ENCODE measurements at places on chromosomes 11 and 22.

- DNase-seq, result no peak
Observed at GRCh38 chr11:18313965-18314763, 7.8 kb downstream of the HPS5 start.

DNA sequence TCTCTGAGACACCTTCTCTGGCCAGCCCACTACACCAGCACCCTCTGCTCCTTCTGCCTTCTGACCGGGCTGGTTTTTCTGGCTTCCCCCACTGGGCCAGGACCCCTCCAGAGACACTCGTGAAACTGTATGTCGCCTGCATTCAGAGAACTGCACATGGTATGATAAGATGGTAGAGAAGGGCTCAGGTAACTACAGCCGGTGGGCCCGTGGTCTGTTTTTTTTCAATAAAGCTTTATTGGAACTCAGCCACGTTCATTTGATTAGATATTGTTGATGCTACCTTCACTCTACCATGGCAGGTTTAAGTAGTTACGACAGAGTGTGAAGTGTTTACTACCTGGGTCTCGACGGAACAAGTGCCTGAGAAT, 514.0 kb downstream of the TBC1D22A start:
- no peak for DNase-seq

GRCh38 chr22:24576778-24577177, 16.1 kb downstream of the LRRC75B start:
- no peak for DNase-seq

GRCh38 chr11:120515186-120515723, 3.7 kb downstream of the GRIK4 start:
- DNase-seq, result no peak

DNA sequence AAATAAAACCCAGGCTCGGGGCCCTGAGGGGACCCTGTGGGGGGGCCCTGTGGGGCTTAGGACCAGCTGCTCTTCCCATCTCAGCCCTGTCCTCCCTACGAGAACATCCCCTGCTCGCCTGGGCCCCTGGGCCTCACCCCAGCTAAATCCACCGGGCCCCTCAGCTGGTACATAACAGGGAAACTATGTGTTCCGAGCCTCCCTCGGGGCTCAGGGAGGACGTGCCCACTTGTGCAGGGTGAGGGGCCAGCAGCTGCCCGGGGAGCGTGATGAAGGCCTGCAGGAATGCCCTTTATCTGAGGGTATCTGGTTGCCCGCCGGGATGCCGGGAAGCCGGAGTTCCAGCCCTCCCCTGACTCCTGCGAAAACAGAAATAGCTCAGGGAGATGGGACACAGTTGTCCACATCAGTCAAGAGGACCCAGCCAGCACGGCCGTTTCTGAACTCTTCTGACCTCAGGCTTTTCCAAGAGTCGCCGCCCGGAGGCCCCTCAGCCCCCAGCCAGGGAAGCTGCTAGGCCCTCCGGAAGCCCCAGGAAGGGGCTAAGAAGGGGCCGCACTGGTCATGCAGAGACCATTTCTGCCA, 20.6 kb downstream of the MRPL23 start:
- DNase-seq, result no peak

GRCh38 chr11:70290361-70291065, 20.0 kb downstream of the PPFIA1 start:
- no peak for DNase-seq

GRCh38 chr11:130442737-130443136, 5.7 kb upstream of the ADAMTS15 start:
- no peak for DNase-seq

GRCh38 chr11:76159983-76160661, 46.2 kb downstream of the WNT11 start:
- DNase-seq, result no peak

GRCh38 chr22:33687464-33687863, 232.8 kb downstream of the LARGE1 start:
- no peak for DNase-seq

DNA sequence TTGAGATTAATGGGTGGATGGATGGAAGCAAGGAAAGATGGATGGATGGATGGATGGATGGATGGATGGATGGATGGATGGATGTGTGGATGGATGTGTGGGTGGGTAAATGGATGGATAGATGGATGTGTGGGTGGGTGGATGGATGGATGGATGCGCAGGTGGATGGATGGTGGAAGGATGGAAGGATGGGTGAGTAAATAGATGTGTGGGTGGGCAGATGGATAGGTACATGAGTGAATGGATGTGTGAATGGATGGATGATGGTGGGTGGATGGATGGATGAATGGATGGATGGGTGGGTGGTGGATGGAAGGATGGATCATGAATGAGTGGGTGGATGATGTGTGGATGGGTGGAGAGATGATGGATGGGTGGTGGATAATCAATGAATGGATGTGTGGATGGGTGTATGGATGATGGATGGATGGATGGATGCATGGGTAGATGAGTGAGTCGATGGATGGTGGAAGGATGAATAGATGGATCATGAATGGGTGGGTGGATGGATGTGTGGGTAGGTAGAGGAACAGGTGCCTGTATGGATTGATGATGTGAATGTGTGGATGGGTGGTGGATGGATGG, 375.2 kb downstream of the BRD1 start:
- no peak for DNase-seq

GRCh38 chr11:60870276-60870675, 2.9 kb downstream of the ZP1 start:
- DNase-seq, result no peak

DNA sequence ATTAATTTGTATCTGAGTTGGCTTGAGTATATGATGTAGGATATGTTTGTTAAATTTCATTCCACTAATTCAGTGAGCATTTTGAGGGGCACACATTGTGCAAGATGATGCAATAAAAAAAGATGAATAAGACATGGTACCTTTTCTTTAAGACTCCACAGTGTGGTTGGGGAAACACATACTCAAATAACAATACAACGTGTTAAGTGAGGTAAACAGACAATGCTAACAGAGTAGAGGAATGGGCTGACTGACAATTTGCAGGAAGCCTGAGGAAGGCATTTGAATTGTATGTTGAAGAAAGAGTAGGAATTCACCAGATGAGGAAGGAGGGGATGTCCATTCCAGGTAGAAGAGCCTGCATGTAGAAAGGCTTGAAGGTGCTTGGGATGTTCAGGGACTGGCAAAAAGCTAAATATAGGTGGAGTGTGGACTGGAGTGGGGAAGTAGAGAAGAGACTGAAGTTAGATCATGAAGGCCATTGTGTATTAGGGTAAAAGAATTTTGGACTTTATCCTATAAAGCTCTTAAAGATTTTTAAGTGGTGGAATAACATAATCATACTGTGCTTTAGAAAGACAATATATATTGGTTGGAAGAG, 6.8 kb downstream of the RNF169 start:
- no peak for DNase-seq

DNA sequence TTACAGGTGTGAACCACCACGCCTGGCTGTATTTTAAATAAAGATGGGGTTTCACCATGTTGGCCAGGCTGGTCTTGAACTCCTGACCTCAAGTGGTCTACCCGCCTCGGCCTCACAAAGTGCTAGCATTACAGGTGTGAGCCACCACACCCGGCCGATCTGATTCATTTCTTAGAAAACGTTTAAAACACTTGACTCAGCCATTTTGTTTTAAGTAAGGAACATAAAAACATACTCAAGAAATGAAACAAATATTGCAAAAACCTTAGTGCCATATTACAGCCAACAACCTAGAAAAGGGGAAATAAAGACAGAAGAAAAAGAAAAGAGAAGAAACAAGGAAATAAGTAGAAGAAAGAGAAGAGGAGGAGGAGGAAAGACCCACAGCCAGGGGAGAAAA, 17.4 kb downstream of the LRFN4 start:
- DNase-seq, result no peak

GRCh38 chr11:43164831-43165230, 147.0 kb upstream of the API5 start:
- no peak for DNase-seq

DNA sequence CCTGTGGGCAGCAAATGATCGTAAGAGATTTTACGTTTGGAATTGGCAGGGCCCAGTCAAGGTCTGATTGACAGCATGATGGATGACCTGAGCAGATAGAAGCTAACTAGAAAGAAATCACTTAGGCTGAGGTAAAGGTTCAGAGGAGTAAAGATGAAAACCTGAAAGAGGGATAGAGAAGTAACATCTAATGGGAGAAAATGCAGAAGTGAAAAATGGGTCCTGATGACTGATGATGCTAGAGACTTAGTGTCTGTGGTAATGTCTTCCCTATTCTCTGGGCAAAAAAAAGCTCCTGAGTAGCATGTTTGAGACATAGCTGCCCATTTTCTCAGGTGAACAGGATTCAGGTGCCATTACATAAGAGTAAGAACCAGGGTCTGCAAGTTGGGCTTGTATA, 628.8 kb upstream of the ANO5 start:
- DNase-seq, result no peak

DNA sequence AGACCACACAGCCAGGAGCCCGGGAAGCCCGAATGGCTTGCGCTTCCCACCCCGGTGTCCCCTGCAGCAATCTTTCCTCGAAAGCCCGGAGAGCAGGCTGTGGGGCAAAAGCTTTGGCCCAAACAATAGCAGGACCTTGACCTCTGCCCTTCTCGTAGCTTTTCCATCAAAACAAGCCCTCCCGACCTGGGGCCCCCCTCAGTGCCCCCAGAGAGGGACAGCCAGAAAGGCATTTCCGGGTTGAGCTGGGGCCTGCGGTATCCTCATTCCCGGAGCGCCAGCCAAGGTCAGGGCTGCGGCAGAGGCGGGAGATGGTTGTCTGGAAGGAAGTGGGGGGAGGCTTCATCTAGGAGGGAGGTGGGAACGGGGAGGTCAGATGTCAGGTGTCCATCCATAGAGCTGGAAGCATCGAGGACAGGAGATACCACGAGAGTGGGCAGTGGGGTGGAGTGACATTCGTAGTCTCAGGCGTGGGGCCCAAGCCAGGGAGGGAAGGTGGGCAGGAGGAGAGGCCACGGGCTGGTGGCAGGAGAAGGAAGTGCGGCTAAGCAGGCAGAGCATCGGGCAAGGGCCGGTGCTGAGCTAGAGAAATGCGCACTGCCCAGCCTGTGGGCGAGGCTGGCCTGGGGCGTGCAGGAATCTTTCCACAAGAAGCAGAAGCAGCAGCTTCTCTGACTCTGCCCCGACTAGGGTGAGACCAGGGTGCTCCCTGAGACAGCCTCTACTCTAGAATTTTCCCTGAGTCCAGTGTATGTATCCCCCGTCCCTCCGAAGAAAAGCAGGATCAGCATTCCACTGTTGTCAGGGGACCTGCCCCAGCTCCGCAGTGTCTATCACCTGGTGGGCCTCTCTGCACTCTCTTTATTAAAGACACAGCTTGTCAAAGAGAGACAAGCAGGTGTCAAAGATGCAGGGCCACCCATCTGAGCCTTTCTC, 14.3 kb downstream of the PDGFB start:
- no peak for DNase-seq

DNA sequence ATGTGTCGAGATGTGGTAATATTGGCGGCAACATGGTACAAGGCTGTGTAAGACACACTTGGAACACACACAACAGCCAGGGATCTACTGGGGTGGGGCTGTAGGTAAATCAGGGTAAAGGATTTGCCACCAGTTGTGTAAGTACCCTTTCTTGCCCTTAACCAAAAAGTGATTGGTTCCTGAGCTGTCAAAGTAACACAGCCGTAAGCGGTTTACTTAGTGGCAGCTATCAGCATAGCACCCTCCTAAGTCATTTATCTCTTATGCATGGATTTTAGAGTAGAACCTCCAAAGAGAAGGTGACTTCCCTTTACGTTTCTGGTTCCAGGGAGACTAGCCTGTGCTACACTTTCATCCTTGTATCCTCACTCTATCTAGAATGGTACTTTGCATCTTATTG, 57.2 kb downstream of the SPECC1L start:
- no peak for DNase-seq

GRCh38 chr11:86488553-86488952, 113.9 kb downstream of the CCDC81 start:
- no peak for DNase-seq

DNA sequence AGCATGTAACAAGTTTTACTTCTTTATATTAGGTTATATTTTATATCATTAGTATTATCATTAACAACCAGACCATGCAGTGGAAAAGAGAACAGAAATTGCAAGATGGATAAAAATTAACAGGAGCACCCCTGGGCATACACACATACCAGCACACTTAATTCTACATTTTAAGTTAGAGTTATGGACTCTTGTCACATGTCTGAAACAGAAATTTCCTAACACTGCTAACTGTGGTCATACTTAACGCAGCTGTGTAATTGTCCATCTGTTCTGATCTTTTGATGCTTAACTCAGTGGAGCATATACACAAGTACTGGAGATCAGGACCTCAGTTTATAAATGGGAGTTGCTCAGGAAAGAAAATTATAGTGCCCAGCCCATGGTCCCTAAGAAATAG, 358 bp downstream of the OR52H1 start:
- no peak for DNase-seq

- peak; percentile 53 for DNase-seq
Observed at GRCh38 chr11:123729602-123730001, 11.9 kb downstream of the ZNF202 start.

GRCh38 chr11:28833169-28833568, 725.0 kb downstream of the METTL15 start:
- DNase-seq, result peak; percentile 12

DNA sequence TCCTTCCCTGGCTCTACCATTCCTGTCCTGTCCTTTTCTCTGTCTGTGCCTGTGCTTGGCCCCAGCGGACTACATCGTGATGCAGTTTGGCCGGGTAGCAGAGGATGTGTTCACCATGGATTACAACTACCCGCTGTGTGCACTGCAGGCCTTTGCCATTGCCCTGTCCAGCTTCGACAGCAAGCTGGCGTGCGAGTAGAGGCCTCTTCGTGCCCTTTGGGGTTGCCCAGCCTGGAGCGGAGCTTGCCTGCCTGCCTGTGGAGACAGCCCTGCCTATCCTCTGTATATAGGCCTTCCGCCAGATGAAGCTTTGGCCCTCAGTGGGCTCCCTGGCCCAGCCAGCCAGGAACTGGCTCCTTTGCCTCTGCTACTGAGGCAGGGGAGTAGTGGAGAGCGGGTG, 20.4 kb downstream of the TUB start:
- DNase-seq, result no peak

DNA sequence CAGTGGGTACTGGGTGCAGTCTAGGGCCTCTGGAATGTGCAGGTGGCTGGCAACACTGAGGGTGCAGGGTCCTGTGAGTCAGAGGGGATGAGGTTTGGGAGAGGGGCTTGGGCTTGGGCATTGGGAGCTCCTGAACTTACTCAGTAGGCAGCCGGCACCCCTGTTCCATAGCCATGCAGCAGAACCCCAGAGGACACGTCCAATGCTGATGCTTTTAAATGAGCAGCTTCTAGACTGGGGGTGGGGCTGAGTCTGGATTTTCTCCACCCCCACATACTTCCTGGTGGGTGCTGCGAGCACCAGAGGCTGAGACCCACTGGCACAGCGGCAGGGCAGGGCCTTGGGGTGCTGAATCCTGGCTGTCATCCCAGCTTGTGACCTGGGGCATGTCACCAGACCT, 71.4 kb downstream of the ARHGAP8 start:
- DNase-seq, result no peak
